ENCODE measurements at places on chromosomes 5 and 9.
A peak's percentile ranks its signal among the peaks of the same experiment; 100 is the strongest.

- peak; percentile 66 for DNase-seq
Observed at GRCh38 chr5:157651623-157652376, 438 bp downstream of the SOX30 start.

- peak; percentile 18 for DNase-seq
Observed at GRCh38 chr5:112146323-112147226, 272.5 kb downstream of the EPB41L4A start.

DNA sequence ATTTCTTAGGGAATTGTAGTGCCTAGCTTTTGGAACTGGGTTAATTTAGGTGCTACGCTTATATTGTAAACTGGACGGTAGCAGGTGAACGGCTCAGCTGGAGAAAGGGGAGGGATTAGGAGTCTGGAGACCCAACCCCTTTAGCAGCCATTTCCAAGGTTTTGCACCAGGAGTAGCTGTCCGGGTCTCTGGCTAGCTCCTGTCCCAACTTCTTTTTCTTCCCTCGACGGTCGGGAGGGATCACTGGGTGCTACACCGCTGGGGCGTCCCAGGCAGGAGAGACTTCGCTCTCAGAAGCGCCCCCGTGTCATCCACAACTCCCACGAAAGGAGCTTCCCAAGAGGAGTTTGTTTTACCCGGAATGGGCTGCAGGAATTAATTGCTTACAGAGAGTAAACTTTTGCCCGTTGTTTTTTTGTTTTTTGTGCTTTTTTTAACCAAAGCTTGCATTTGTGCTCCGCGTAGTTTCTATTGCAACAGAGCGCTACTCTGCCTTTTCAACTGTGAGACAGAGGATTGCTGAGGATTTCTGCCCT is 1640.9 kb upstream of the C9orf72 start:
- DNase-seq, result no peak

- DNase-seq, result no peak
Observed at GRCh38 chr5:35345222-35345621, 114.9 kb upstream of the PRLR start.

DNA sequence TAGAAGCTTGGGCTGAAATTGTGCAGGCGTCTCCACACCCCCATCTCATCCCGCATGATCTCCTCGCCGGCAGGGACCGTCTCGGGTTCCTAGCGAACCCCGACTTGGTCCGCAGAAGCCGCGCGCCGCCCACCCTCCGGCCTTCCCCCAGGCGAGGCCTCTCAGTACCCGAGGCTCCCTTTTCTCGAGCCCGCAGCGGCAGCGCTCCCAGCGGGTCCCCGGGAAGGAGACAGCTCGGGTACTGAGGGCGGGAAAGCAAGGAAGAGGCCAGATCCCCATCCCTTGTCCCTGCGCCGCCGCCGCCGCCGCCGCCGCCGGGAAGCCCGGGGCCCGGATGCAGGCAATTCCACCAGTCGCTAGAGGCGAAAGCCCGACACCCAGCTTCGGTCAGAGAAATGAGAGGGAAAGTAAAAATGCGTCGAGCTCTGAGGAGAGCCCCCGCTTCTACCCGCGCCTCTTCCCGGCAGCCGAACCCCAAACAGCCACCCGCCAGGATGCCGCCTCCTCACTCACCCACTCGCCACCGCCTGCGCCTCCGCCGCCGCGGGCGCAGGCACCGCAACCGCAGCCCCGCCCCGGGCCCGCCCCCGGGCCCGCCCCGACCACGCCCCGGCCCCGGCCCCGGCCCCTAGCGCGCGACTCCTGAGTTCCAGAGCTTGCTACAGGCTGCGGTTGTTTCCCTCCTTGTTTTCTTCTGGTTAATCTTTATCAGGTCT is at the start of gene C9orf72:
Gene C9orf72 (minus strand): TSS at position 564 of the 716 bp plus-strand sequence. CDS start 6,361 bp downstream, outside the sequence.
- peak; percentile 55 for DNase-seq

DNA sequence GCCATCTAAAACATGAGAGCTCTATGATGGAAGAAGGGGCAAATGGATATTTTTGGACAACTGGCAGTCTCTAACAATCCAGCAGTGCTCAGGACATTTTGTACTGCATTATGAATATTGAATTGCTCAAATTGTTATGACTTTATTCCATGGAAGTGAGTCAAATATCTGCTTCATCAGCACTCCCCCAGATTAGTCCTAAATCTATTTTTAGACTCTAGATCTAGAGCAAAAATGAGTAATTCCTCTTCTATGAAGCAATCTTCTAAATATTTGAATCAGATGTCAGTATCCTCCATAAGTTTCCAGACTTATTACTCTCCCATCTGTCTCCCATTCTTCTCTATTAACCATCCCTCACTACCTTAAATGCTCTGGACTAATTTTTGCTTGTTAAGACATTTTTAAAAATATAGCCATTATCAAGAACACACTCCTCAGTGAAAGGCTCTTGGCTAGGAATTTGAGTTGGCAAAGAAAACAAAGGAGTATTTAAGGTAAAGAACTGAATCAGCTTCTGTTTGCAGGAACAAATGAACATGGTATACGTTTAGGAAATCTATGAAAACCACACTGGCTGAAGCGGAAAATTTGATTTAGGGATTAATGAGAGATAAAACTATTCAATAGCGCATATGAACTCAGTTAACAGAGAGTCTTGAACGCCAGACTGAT is 300.9 kb downstream of the MCTP1 start:
- DNase-seq, result no peak

GRCh38 chr9:91954841-91955471 is 4.9 kb upstream of the ROR2 start:
- no peak for DNase-seq

Measured in stimulated activated CD4-positive, alpha-beta T cell treated with anti-CD3 and anti-CD28 coated beads, TNF-alpha, amount 100 ng/mL, for 1 hour (primary cell).